ENCODE measurements at places on chromosomes 16 and 17. TPM values are rescaled to one million over a fixed set of nuclear protein-coding genes. Genes with fewer than 3 reads are reported as not detected.
A peak's percentile ranks its signal among the peaks of the same experiment; 100 is the strongest.

The SLC6A4 gene
- not detected for total RNA-seq

The VPS35 gene
- total RNA-seq: 193 TPM

- peak; percentile 81 for DNase-seq
Measured at GRCh38 chr16:53465606-53466280, 31.5 kb downstream of the RBL2 start.

The SLC35B1 gene
- total RNA-seq: 61.3 TPM

DNA sequence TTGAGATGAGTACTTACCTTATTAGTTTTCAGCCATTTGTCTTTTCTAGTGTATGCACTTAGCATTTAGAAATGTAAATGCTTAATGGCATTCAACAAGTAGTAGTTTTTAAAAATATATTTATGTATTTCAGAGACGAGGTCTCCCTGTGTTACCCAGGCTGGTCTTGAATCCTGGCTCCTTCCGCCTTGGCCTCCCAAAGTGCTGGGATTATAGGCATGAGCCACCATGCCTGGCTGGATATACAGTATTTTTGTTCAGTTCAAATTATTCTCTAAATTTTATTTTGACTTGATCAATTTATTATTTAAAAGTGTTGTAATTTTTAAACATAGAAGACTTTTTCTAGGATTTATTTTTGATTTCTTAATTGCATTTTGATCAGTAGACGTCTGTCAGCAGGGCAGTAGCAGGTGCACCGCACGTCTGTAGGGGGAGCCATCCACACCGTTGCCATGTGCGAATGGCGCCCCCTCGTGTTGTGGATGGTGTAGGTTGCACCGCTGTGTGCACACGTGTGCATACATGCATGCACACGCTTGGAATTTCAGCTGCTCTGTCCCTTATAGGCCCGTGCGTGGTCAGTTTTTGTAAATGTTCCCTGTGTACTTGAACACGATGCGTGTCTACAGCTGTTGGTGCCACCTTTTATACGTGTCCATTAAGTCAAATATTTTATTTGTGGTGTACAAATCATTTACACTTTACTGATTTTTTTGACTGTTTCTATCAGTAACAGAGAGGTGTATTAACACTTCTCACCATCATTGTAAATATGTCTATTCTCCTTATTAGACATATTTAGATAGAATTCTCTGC is 30.6 kb downstream of the RPTOR start:
- peak; percentile 89 for DNase-seq

DNA sequence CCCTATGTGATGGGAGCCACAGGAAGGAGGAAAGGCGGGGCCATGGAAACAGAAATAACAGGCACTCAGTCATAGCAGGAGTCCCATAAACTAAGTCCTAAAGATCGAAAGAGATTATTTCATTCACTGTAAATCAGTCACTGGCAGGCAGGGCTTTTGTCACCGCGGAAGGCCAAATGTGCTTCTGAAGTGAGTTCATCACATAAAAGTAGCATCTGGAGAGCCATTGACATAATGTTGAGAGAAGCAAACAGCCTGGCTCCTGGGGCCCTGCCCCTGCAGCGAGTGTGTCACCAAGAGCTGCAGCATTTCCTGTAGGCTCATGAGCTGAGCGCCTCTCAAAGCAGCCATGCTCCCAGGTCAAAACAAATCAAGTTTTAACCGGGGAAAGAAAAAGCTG is 476.2 kb downstream of the HAPSTR1 start:
- no peak for DNase-seq

The DNAH2 gene
- total RNA-seq: under 0.01 TPM

The STX1B gene
- total RNA-seq: 2.2 TPM

GRCh38 chr17:45334701-45335677 is 18.2 kb upstream of the MAP3K14 start:
- no peak for DNase-seq

DNA sequence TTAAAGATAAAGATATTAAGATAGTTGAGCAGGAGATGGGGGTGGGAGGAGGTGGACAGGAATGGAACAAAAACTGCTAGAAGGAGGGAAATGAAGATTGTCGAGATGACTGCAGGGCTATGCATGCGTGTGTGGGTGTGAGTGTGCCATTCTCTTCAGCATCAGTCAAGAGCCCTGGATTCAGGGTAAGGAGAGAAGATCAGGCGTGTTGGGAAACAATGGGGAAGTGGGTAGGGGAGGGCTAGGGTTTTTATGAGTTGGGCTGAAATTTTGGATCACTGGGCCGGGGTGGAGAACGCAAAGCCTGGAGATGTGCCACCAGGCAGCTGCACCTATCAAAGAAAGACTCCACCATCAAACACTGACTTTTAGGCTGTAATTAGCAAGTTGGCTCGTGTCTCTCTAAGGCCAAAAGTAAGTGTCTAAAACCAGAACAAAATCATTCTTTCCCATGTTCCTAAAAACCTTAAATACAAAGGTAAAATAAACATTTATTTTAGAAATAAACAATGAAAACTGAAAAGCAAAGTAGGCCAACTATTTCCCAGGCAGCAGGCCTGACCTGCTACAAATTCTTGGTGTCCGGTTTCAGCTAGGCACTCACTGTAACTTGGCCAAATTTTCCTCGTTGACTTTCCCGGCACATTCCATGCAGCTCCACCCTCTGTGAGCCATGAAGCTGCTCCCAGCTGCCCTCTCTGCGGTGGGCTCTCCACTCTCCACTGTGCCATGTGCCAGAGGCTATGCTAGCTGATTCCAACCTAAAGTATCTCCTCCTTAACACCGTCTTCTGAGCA is 4.2 kb downstream of the CDRT4 start:
- DNase-seq: peak; percentile 87

GRCh38 chr16:66387817-66388332 is 21.4 kb downstream of the CDH5 start:
- DNase-seq: no peak

The IKZF3 gene
- under 0.01 TPM for total RNA-seq

The LGALS9C gene
- not detected for total RNA-seq

GRCh38 chr17:65743308-65743655 is 181.8 kb upstream of the AXIN2 start:
- DNase-seq: no peak

The AOC3 gene
- 0.32 TPM for total RNA-seq

DNA sequence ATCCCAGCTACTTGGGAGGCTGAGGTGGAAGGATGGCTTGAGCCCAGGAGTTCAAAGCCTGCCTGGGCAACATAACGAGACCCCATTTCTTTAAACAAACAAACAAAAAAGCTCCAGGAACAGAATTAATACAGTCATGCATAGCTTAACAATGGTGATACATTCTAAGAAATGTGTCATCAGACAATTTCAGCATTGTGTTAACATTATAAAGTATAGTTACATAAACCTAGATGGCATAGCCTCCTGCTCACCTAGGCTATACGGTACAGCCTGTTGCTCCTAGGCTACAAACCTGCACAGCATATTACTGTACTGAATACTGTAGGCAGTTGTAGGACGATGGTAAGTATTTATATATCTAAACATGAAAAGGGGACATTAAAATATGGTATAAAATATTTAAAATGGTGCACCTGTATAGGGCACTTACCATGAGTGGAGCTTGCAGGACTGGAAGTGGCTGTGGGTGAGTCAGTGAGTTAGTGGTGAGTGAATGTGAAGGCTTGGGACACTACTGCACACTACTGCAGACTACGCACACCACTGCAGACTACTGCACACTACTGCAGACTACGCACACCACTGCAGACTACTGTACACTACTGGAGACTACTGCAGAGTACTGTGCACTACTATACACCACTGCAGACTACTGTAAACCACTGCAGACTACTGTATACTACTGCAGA is 74.6 kb downstream of the TMC6 start:
- no peak for DNase-seq

DNA sequence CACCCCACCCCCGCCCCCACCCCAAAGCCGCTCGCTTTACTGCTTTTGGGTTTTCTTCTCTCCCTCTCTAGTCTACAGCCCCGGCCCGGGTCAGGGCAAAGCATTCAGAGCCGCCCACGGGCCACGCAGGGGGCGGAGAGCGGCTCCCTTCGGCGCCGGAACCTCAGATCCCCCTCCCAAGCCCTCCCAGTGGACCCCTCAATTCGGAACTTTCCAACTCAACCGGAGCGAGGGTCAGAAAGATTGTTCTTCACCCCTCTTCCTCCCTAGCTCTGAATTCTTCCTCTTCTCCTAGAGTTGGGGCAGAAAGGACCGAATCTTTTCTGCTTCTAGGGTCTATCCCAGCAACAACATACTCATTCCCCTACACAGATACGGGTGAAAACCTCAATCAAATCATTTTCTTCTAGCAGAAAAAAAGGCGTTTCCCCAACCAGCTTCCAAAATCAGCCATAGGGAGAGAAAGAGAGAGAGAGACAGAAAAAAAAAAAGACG is 1.0 kb downstream of the HOXB2 start:
- DNase-seq: no peak

Measured in fibroblast of villous mesenchyme (primary cell).